Gastrocnemius medialis (tissue), 4 donors: ENCODE measurements at places on chromosomes 11 and 22.

GRCh38 chr11:12674571-12674935, 332 bp downstream of the TEAD1 start:
- H3K27me3 ChIP-seq: no peaks in the 10 kb centered on the region
- H3K4me3 ChIP-seq: peak overlapping the region; percentile 85
- H3K36me3 ChIP-seq: no peaks in the 10 kb centered on the region
- H3K4me1 ChIP-seq: peaks cover 36% of the 10 kb centered on the region
- no peak for DNase-seq

- no peak for DNase-seq
- H3K27ac ChIP-seq: no peak overlapping the region
Measured at GRCh38 chr11:28228196-28228895, 120.2 kb downstream of the METTL15 start.

GRCh38 chr22:27223317-27224177, 566.2 kb downstream of the MIAT start:
- no peaks in the 10 kb centered on the region for H3K4me1 ChIP-seq
- no peaks in the 10 kb centered on the region for H3K36me3 ChIP-seq
- H3K27me3 ChIP-seq: peaks cover 6% of the 10 kb centered on the region
- no peak overlapping the region for H3K4me3 ChIP-seq
- H3K27ac ChIP-seq: no peak overlapping the region
- DNase-seq: no peak

GRCh38 chr22:25199731-25200520, at the start of gene CRYBB3:
TSS of gene CRYBB3 (plus strand) at chr22:25199858. CDS start at chr22:25201397, 1,539 bp downstream.
- no peaks in the 10 kb centered on the region for H3K36me3 ChIP-seq
- H3K4me3 ChIP-seq: no peak within 1 kb of the TSS
- no peaks in the 10 kb centered on the region for H3K4me1 ChIP-seq
- H3K27me3 ChIP-seq: no peaks in the 10 kb centered on the region
- H3K27ac ChIP-seq: no peak within 1 kb of the TSS

DNA sequence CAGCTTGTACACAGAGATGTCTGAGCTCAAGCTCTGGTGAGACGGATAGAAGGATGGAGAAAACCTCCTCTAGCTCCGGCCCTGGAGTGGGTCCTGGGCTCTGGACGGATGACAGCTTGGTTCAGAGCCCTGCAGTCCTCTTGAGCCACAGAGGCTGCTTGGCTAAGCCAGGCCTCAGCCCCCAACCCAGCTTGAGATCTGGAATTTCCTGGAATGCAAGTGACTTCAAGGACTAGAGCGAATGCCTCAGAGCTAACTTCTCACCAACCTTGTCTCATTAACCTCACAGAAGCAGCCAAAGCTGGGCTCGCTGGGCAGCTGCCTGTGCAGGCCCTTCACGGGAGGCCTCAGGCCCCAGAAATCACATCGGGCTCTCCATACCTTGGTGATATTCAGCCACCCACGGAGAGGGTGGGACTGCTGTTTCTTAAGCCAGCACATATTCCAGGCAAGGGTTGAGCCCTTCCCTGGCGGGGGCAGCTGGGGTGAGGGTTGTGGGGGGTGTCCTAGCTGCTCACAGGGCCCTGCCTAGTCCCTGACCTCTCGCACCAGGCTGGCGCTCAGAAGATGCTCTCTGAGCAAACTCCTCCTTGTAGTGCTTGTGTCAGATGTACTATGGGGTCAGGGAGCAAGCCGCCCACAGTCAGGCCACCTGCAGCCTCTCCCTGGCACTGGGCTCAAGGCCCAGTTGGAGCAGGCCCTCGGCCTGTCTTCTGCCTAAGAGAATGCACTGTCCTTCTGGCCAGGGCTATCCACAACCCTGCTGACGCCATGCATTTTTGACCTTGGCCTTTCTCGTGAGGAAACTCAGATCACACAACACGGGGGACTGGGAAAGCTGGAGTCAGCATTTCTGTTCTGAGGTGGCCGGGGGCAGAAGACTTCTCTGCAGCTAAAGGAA, 73.6 kb upstream of the TTLL12 start:
- H3K27me3 ChIP-seq: no peaks in the 10 kb centered on the region
- H3K27ac ChIP-seq: no peak overlapping the region
- no peaks in the 10 kb centered on the region for H3K36me3 ChIP-seq
- H3K4me1 ChIP-seq: peaks cover 4% of the 10 kb centered on the region

DNA sequence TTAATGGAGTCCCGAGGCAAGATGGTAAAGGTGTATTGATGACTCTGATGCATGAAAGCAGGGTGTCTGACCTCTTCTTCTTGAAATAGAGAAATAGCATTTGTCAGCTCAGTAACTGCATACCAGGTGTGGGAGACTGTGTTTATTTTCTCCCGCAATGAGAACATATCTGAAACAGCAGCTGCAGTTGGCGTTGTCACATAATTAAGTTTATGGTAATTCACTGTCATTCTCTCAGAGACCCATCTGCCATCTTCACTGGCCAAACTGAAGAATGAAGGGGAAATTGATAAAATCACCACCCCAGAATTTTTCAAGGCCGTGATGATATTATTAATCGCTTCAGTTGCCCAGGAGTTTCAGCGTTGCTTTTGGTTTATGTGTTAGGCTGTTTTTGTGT, 20.1 kb upstream of the MCHR1 start:
- H3K27ac ChIP-seq: no peak overlapping the region
- H3K4me3 ChIP-seq: no peak overlapping the region
- no peak for DNase-seq
- H3K4me1 ChIP-seq: peaks cover 11% of the 10 kb centered on the region
- H3K36me3 ChIP-seq: no peaks in the 10 kb centered on the region

- no peak for DNase-seq
- H3K27me3 ChIP-seq: no peaks in the 10 kb centered on the region
- peaks cover 79% of the 10 kb centered on the region for H3K4me1 ChIP-seq
- H3K4me3 ChIP-seq: no peak overlapping the region
- peaks cover 15% of the 10 kb centered on the region for H3K36me3 ChIP-seq
Measured at GRCh38 chr11:68539395-68539794, 78.8 kb downstream of the PPP6R3 start.

DNA sequence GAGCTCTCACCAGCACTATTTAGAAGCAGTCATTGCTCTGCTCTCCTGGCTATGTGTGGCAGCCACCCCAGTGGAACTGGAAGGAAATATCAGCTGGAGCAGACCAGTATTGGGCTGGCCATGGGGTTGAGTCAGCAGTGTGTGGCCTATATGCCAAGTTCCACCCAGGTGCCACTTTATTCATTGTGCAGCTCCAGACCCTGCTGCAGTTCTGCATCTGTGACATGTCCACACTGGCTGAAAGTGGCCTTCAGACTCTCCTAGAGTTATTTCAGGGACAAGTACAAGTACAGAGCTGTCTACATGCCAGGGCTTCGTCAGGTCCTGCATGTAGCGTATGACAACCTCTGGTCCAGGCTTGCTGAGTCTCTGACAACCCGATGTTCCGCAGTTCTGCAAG, 55.2 kb downstream of the CABIN1 start:
- H3K27ac ChIP-seq: no peak overlapping the region
- no peak overlapping the region for H3K4me3 ChIP-seq
- no peak for DNase-seq

GRCh38 chr11:6609502-6610015, 2.5 kb downstream of the TAF10 start:
- H3K36me3 ChIP-seq: peaks cover 42% of the 10 kb centered on the region
- H3K27ac ChIP-seq: peak overlapping the region; percentile 95
- no peak for DNase-seq
- no peak overlapping the region for H3K4me3 ChIP-seq
- H3K4me1 ChIP-seq: peaks cover 44% of the 10 kb centered on the region
- H3K27me3 ChIP-seq: no peaks in the 10 kb centered on the region

- DNase-seq: no peak
- no peak overlapping the region for H3K27ac ChIP-seq
- no peaks in the 10 kb centered on the region for H3K36me3 ChIP-seq
- no peak overlapping the region for H3K4me3 ChIP-seq
- H3K27me3 ChIP-seq: no peaks in the 10 kb centered on the region
Measured at GRCh38 chr22:29055192-29055830, 6.3 kb downstream of the C22orf31 start.

GRCh38 chr22:39684702-39685281, 114.2 kb downstream of the CACNA1I start:
- no peak overlapping the region for H3K27ac ChIP-seq
- H3K27me3 ChIP-seq: peaks cover 9% of the 10 kb centered on the region
- H3K4me1 ChIP-seq: no peaks in the 10 kb centered on the region
- DNase-seq: no peak
- H3K4me3 ChIP-seq: no peak overlapping the region

DNA sequence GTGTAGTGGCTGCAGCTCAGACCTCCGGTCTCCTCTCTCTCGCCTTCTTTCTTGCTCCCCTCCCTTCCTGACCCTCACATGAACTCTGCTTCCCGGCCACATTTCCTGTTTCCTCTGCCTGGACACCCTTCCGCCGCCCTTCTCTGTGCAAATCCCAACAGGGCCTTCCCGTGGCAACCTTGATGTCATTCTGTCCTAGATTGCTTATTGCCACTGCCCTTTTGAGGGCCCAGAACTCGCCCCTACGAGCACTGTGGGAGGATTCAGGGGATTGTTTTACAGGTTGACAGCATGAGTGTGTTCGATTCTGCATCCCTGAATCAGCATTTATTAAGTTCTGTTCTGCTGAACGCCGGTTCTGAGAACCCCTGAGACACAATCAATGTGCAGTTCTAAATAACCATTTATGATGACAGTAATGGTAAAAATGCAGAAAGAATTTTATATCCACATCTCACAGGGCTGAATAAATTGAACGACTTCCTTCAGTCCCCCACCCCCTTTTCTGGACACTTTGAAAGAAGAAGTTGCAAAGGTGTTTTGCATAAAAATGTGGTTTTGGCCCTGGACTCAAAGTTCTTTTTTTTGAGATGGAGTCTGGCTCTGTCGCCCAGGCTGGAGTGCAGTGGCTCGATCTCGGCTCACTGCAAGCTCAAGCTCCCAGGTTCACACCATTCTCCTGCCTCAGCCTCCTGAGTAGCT, 6.4 kb downstream of the BATF2 start:
- peaks cover 14% of the 10 kb centered on the region for H3K4me1 ChIP-seq
- peak overlapping the region; percentile 30 for H3K4me3 ChIP-seq
- H3K27ac ChIP-seq: peak overlapping the region; percentile 48
- peak; percentile 15 for DNase-seq
- no peaks in the 10 kb centered on the region for H3K36me3 ChIP-seq

- H3K27me3 ChIP-seq: no peaks in the 10 kb centered on the region
- peak overlapping the region; percentile 51 for H3K27ac ChIP-seq
- DNase-seq: no peak
- H3K36me3 ChIP-seq: no peaks in the 10 kb centered on the region
Measured at GRCh38 chr11:128707681-128708080, 13.8 kb downstream of the FLI1 start.

- no peaks in the 10 kb centered on the region for H3K27me3 ChIP-seq
- H3K4me1 ChIP-seq: no peaks in the 10 kb centered on the region
- no peak overlapping the region for H3K27ac ChIP-seq
Measured at GRCh38 chr11:88494848-88495247, 157.3 kb upstream of the CTSC start.

DNA sequence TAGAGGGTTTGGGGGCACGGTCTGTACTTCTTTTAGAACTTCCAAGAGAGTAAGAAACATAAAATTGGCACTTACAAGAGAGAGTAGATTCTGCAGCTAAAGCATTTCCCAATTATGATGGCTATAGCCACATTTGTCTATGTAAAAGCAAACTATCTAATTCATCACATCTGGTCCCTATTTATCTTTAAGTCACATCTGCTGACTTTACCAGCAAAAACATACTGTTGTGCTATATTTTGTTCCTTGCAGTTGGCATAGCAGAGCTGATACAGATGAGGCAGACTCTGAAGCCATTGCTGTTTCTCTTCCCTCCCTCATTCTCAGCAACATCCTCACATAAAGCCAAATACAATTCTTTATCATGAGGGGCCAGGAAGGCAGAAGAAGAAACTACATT, 1533.5 kb upstream of the RAG2 start:
- no peaks in the 10 kb centered on the region for H3K27me3 ChIP-seq
- no peak for DNase-seq
- H3K4me3 ChIP-seq: no peak overlapping the region
- H3K36me3 ChIP-seq: no peaks in the 10 kb centered on the region
- H3K27ac ChIP-seq: no peak overlapping the region
- no peaks in the 10 kb centered on the region for H3K4me1 ChIP-seq

DNA sequence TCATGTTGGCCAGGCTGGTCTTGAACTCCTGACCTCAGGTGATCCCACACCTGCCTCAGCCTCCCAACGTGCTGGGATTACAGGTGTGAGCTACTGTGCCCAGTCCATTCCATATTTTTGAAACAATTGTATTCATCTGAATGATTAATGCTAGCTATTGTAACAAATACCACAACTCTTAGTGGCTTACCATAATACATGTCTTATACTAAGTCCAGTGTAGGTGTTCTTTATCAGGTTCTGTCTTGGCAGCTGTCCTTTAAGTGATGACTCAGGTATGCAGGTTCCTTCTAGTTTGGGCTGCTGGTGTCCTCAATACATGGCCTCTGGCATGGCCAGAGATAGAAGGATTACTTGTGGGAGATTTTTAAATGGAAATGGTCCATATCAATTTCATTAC, 39.0 kb downstream of the UVRAG start:
- H3K27ac ChIP-seq: no peak overlapping the region
- no peaks in the 10 kb centered on the region for H3K27me3 ChIP-seq
- H3K4me3 ChIP-seq: no peak overlapping the region
- DNase-seq: no peak
- no peaks in the 10 kb centered on the region for H3K36me3 ChIP-seq

DNA sequence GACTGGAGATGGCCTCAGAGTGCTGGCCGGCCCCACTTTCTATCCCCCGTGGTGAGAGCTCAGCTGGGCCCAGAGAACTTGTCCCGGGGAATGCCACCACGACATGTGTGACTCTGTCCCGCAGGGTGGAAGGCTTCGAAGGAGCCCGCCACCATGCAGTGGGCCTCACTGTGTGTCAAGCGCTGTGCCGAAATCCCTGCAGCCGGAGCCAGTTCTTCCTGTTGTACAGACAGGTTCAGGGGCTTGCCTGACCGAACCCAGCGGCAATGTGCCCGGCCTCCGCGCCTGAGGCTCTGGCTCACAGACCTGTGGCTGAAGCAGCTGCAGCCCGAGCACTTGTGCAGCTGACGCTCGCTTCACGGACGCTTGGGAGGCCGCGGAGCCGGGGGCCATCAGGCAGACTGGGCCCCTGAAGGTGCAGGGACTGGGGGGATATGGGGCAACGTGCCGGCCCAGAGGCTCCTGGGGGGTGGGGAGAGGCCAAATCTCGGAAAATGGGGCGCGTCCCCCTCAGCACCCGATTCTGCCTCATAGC, 650 bp downstream of the PPM1F start:
- peak overlapping the region; percentile 75 for H3K4me3 ChIP-seq
- DNase-seq: no peak

DNA sequence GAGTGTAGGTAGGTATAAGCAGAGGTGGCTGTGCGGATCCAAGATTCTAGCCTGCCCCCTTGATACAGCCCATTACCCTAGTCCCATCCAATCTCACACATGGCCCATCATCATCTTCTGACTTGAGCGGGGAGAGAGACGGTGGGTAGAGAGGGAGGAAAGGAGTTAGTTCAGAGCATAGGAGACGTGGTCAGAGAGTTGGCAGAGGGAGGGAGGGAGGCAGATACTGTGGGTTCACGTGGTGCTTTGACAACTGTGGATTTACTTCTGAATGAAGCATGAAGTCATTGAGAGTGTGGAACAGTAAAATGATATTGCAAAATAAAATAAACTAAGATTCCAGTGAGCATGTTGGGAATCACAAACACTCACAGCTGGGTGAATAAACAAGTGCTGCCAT, 31.4 kb upstream of the VPREB1 start:
- no peak for DNase-seq
- no peak overlapping the region for H3K4me3 ChIP-seq
- no peaks in the 10 kb centered on the region for H3K4me1 ChIP-seq
- H3K27me3 ChIP-seq: no peaks in the 10 kb centered on the region
- no peak overlapping the region for H3K27ac ChIP-seq

- no peak overlapping the region for H3K4me3 ChIP-seq
- H3K27me3 ChIP-seq: peaks cover 9% of the 10 kb centered on the region
- no peak for DNase-seq
Measured at GRCh38 chr11:1062075-1062820, 12.4 kb upstream of the MUC2 start.
